ENCODE measurements at places on chromosomes 4 and X.

GRCh38 chr4:139540632-139541031 lies 15.4 kb downstream of the SETD7 start:
- DNase-seq, result no peak

- DNase-seq, result no peak
These were observed 10.5 kb downstream of the TBCK start for GRCh38 chr4:106305435-106306055.

- DNase-seq, result no peak
These were observed 33.1 kb upstream of the SLC7A11 start for GRCh38 chr4:138275216-138275615.

GRCh38 chr4:60729194-60729593 lies 470.9 kb upstream of the ADGRL3 start:
- no peak for DNase-seq

DNA sequence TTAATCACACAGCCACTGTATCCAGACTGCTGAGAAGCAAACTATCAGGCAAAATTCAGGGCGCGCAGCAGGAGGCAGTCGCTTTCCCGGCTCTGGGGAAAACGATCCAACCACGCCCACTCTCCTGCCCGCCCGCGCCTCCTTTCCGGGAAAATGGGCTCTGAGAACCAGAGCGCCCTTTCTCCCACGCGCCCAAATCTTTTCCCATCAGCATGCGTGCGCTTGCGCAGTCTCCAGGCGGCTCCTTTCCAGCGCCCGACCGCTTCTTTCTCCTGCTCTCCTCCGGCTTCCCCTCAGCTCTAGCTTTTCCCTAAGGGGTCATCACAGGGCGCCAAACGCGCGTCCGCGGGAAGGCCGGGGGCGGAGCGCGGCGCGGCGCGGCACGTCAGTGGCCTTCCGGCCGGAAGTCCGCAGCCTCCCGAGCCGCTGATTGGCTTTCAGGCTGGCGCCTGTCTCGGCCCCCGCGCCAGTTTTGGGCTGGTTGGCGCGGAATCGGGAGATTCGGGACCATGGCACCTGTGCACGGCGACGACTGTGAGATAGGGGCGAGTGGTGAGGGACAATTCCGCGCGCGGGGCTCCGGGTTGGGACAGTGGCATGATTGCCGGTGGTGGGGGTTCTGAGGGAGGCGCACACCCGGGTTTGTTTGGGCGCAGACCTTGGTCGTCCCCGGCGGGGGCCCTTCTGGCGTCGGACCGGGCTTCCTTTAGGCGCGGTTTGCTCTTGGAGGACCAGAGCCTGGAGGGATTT lies at the start of gene POLA1:
Gene POLA1, plus strand, starts transcription at position 466 of the 750 bp plus-strand sequence. Its CDS starts 44 bp downstream, at position 510.
- DNase-seq, result peak; percentile 76

DNA sequence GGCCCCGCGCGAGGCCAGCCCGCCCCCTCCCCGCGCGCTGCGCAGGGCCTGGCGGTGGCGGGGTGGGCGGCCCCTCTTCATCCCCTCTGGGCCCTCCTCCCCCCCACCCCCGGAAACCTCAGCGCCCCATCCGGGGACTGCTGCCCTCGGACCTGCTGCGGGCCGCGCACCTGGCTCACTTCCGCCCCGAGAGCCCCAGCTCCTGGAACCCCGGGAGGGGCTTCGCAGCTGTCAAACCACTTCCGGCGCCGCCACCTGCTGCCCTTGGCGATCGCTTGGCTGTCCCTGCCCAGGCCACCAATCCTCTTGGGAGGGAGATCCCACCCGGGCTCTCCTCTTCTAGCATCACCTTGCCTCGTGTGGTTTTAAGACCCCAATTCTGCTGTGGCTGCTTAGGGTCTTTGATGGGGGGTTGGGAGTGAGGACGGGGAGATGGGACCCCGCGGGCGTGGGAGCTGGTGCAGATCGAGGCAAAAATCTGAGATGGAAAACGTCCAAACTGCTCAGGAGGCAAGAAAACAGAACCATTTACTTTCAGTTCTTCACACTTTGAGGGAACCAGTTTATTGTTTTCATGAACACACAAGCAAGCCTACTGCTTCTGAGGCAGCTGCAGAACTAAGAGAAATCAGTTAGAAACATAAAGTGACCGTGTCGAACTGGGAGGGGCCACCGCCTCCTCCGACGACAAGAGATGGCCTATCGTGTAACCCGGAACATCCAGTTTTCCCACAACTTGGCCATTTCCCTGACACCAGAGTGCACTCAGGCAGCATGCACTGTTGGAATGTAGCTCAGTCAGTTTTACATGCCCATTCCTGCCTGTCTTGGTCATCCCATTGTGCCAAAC lies 754 bp downstream of the MTMR1 start:
- DNase-seq, result peak; percentile 57

DNA sequence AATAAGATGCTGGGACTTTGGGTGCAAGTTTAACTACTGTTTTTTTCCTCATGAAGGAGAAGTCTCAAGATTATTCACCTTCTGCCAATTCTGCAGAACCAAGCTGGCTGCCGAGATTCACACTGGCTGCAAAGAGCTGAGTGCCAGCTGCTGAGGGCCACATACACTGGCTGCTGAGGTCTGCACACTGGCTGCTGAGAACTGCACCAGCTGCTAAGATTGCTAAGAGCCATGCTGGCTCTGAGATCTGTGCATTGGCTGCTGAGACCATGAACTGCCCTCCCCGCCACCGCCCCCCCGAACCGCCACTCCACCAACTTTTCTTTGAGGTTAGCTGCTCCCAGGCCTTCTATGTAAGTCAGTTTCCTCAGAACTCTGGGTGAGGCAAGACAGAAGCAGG lies 330.3 kb downstream of the CBLL2 start:
- DNase-seq, result no peak

DNA sequence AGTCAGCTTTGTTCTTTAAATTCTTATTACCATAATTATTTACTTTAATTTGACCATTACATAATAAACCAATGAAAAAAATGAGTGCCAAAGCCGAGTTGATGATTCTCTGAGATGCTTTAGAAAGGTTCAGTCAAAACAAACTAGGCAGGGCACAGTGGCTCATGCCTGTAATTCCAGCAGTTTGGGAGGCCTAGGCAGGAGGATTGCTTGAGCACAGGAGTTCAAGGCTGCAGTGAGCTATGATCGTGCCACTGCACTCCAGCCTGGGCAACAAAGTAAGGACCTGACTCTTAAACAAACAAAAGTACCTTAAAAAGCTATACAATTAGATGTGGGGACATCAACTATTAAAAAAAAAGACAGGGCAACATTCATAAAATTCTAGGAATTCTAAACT lies 75.0 kb downstream of the AFAP1 start:
- DNase-seq, result no peak

DNA sequence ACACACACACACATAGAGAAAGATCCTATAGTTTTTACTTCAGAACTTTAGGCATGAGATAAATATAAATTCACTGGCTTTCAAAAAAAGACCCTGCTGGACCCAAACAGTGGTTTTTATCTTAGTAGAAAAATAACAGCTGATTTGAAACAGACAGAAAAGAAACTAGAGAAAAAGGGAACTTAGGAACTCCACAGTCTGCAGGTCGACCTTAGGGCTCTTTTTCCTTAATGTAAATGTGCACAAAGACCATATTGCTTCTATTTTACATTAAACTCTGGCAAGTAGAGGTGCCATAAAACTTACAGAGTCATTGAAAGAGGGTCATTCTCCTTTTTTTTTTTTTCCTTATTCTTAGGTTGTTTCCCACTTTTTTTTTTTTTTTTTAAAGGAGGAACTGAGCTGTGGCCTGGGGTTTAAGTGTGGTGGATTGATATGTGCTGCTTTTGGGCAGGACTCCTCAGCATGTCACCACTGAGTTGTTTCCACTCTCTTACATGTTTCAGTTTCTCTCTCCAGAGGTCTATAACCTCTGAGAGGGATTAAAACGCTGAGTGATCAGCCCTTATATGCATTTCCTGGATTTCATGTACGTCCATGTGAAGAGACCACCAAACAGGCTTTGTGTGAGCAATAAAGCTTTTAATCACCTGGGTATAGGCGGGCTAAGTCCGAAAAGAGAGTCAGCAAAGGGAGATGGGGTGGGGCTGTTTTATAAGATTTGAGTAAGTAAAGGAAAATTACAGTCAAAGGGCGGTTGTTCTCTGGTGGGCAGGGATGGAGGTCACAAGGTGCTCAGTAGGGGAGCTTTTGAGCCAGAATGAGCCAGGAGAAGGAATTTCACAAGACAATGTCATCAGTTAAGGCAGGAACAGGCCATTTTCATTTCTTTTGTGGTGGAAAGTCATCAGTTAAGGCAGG lies 70.8 kb upstream of the PACRGL start:
- no peak for DNase-seq
